Fibroblast of mammary gland (primary cell): ENCODE measurements at places on chromosomes 3 and 15.

DNA sequence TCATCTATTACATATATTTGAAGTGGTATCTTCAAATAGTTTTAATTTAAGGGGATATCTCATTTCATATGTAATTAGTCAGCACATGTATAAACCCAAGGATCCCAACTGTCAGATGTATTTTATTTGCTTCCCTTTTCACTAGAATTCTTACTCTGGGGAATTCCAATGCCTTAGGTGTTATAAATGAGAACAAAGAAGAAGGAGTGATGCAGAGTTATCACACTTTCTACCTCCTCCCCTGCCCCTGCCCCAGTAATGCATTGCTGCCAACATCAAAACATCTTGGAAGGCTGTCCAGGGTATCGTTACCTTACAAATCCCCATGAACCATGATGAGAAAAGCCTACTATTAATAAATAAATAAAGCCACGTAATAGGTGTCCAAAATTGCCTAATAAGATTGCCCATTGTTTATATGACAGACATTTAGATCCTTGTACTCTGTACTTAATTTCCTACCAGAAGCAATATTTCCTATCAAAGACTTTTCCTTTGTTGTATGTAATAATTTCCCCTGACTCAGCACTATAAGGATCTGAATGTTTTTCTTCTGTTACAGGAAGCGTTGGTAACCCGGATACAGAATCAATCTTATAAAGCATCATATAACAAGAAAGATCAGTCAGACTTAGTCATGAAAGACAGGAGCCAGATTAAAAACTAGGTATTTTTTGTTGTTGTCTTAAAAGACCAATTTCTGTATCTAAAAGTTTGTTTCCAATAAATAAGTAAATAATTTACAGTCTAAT lies 38.8 kb downstream of the CBLB start:
- peak; percentile 77 for DNase-seq

DNA sequence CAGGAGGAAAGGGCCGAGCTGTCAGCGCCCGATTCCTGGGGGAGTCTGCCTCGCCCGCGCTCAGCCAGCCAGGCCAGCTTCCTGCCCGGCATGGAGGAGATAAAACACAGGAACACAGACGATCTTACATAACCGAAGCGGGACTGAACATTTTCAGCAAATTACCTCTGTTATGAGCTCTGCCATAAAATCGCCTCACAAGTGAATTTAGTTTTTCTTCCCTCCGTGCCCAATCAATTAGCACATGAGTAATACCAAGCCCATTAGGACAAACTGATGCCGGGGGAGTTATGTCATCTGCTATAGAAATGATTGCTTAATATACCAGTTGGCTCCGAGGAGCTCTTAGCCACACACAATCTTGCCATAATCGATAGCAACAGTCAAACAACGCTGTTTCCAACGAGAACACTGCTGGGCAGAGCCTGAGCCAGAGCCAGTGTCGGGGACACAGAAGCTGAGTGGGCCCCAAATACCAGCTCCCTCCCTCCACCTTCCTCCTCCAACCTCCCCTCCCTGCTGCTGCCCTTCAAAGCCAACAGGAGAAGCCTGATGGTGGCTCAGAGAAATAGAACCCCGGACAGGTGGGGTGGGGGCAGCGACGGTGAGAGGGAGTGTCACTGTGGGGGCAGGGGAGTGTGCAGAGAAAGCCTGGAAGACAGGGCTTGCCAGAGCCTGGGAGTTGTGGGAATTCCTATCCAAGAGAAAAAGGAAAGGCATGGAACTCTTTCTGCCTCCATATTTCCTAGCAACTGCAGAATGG lies 279.4 kb upstream of the TLE3 start:
- peak; percentile 76 for DNase-seq

DNA sequence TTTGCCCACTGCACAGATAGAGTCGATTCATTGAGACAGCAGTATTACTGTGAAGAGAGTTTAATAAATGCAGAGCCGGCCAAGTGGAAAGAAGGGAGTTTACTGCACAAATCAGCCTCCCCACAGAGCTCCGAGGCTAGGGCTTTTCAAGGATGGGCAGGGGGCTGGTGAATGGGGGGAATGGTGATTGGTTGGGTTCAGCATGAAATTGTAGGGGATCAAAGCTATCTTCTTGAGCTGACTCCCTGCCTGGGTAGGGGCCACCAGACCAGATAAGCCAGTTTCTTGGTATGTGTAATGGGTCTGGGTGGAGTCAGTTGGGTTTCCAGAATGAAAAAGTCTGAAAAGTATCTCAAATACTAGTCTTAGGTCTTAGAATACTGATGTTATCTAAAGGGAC lies 66.6 kb downstream of the SYNPR start:
- no peak for DNase-seq

GRCh38 chr3:156483426-156483825 lies 71.5 kb downstream of the SSR3 start:
- peak; percentile 94 for DNase-seq

GRCh38 chr3:143970773-143971358 lies 757 bp upstream of the DIPK2A start:
- DNase-seq = peak; percentile 38

DNA sequence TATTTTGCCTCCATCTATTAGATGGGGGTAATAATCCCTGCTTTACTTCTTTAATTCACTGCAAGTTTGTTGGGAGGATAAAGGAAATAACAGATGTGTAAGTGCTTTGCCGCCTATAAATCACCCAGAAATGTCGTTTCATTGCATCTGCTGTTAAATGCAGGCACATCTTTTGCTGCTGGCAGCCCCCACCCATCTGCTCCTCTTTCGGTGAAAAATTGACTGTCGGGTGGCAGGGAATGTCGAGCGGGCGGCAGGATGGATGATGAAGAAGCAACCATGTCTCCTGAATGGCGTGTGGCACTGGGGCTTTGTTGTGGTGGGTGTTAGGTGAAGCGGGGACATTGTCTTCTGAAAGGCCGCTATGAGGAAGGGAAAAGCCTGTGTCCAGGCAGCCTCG lies 543 bp upstream of the REC114 start:
- no peak for DNase-seq

GRCh38 chr15:39580485-39581241 lies at the start of gene THBS1:
TSS of gene THBS1 (plus strand) at chr15:39581079. CDS start at chr15:39581858, 779 bp downstream.
- peak; percentile 85 for DNase-seq

GRCh38 chr3:21100656-21101359 lies 650.2 kb downstream of the ZNF385D start:
- DNase-seq = no peak

DNA sequence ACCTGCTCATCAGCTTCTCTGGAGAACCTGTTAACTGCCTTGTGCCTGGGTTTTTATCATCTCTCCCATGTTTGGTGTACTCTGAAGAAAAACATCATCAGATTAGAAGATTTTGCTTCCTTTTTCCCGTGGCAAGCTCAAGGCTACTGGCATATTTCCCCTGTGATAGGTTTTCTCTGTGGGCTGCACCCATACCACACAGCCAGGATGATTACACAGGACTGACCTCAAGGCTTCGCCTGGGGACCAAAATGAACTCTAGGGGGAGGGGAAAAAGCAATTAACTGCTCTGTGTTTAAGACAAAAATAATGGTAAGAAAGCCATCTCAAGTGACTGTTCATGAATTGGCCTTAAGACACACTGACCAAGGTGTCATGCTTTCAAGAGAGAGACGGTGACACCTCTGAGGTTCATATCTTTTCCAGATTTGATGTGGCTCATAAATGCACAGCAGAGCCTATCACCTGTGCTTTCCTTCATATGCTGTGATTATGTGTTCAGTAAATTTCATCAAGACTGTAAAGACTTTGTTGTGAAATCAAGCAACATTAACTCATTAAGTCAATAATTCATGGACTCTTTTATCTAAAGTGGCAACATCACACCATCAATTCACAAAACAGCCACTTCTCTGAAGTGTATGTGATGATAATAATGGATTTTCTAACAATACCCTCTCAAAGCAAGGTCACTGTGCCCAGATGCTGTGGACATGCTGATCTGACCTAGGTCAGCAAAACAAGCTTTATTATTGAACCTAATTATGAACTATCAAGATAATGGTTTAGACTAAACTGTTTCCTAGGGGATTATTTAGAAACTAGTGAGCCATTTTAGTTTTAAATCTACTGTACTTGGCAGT lies 427.9 kb downstream of the WDR72 start:
- DNase-seq = no peak

DNA sequence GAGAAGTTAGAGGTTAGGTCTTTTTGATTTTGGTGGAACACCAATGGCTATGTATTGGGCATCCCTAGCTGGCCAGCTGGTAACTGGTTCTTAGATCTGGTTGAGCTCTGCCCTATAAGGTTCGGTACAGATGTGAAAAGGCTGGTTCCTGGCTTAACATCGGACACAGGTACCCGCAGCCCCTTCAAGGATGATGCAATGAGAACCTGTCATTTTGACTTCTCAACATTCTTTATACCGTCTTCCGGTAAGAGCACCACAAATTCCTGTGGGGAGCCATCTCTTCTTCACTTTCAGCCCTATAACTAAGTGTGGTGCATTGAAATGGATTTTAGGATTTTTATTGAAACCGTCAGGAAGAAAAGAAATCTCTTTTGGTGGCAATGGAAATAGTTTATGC lies 222.8 kb downstream of the ADAMTS9 start:
- no peak for DNase-seq

DNA sequence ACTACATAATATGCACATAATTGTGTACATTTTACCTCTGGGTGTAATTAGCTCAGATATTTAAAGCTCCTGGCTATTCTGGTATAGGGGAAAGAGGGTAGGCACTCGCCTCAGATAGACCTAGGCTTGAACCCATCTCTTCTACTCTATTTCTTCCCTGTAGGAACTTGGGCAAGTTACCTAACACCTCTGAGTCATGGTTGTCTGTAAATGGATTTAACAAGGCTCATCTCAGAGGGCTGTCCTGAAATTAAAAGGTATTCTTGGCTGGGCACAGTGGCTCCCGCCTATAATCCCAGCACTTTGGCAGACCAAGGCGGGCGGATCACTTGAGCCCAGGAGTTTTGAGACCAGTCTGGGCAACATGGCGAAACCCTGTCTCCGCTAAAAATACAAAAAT lies 30.7 kb downstream of the NANOGP8 start:
- no peak for DNase-seq

DNA sequence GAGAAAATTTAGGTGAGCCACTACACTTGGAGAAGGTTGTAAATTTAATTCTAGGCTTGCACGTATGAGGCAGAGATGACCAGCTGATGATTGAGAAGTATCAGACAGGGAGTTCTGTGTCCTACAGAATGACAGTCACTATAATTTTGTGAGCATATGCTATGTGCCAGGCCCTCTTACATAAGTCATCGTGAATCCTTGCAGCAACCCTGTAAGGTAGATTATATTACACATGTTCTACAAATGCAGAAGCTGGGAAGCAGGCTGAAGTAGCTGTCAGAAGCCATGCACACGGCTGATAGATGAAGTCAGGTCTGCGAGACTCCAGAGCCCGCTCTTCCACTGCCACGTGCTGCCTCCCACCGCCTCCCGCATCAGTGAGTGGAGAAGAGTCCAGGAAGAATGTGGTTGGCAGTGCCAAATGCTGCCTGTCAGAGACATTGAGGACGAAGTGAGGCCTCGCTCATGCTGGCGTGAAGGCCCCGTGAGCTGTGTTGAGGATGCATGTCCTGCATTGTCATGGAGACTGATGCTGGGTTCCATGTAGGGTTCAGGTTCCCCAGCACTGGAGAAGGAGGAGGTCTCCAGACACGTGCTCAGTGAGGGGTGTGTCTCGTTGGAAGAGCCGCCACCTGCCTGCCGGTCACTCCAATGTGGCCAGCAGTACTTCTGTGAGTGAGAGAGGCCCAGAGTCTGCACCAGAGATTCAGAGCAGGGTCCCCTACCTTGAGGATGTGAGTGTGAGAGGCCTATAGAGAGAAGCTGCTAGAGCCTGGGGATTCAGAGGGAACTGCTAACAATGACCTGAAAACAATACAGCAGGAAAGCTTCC lies 123.3 kb upstream of the PLXNA1 start:
- DNase-seq = no peak

DNA sequence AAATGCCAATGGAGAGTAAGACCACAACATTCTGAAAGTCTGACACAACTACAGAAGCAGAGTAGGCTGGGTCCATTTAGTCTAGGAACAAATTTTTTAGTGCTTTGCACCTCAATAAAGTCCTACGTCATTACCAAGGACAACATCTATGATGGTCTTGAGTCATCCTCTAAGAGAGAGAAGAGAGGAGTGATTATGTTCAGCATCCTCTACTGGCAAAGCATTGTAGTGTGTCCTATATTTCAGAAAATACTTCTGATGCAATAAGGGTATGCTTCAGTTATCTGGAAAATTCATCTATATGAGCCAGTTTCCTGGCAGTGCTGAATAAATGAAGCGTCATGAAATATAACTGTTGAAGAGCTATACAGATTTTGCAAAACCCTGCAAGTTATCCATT lies 95.6 kb downstream of the P2RY1 start:
- no peak for DNase-seq

DNA sequence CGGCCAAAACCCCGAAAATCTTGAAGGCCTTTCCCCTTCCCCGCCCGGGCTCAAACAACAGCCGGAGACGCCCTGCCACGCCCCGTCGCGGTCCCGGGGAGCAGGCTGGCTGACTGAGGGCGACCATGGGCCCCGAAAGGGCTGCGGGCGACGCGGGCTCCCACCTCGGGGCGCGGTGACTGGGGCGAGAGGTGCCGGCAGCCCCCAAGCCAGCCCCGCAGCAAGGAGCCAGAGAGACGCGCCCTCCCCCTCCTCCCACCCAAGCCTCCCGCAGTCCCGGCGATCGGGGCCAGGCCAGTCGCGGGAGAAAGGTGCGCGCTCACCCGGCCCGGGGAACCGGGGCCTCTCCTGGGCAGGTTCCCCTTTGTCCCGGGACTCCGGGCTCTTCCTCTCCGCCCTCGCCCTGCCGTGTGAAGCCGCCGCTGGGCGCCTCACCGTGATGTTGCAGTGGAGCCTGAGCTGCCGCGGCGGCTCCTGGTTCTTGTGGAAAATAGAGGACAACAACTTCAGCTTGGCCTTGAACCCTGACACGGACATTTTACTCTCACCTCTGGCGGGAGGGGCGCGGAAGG lies 30.6 kb upstream of the ZSCAN2 start:
- peak; percentile 36 for DNase-seq

DNA sequence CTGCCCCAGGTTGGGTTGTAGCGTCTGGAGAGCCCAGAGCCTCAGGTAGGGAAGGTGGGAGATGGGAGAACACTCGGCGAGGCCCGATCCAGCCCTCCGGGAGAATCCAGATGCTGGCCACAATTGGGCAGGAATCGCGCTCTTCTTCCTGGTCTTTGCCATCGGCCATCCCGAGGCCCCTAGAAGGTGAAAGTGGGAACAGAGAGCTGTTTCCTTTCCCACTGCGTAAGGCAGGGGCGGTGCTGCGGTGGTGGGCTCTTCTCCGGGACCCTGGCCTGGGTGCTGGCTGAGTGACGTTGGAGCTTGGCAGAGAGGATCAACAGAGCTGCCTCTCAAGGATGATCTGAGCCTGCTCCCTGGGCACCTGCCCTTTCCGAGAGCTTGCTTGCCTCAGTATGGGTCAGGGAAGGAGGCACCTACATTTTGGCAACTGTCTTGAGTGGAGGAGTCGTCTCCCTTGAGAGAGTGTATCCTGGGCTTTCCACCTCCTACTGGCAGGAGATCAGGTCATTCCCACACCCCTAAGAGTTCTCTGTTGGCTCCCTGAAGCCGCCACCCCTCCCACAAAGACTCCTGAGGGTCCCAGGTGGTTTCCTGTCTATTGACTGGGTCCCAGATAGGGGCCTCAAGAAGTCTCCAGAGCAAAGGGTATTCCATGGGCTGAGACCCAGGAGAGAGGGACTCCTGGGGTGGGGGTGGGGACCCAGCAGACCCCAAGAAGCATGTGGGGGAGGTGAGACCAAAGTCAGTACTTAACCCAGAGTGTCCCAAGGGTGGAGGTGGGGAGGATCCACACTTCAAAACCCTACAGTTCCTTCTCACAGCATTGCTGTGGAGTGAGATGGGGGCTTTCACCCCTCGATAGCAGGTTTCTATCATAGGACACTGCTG lies 1.6 kb downstream of the C15orf39 start:
- peak; percentile 32 for DNase-seq
